CD4-positive, alpha-beta T cell treated with Interleukin-6 at 100 ng/mL for 8 hours (primary cell): ENCODE measurements at places on chromosomes 11 and 22.
A peak's percentile ranks its signal among the peaks of the same experiment; 100 is the strongest.

GRCh38 chr22:42431401-42432019, 693 bp downstream of the NFAM1 start:
- no peak for DNase-seq

- DNase-seq, result no peak
These were observed 17.0 kb downstream of the MRGPRD start for GRCh38 chr11:68963779-68964178.

- DNase-seq, result peak; percentile 90
These were observed 7.2 kb downstream of the ARSA start for GRCh38 chr22:50620593-50621355.

DNA sequence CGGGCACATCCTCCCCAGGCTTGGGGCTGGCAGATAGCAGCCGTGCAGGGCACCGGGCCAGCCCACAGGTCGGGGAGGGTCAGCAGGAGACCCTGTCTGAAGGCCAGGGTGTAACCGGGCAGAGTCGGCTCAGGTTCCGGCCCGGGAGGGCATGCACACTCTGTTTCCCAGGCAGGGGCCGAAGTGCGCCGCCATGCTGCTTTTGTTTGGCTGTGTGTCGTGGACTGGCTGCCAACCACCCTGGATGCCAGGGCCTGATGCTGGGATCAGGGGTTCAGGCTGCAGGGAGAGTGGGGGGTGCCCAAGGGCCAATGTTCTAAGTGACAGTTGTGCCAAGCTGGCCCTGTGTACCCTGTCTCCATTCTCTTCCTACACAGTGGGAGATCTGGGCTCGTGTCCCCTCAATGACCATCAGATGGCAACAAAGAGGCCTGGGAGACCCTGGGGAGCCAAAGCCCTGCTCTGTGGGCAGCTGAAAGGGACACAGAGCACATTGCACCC, 120.9 kb upstream of the B3GAT1 start:
- DNase-seq, result no peak

DNA sequence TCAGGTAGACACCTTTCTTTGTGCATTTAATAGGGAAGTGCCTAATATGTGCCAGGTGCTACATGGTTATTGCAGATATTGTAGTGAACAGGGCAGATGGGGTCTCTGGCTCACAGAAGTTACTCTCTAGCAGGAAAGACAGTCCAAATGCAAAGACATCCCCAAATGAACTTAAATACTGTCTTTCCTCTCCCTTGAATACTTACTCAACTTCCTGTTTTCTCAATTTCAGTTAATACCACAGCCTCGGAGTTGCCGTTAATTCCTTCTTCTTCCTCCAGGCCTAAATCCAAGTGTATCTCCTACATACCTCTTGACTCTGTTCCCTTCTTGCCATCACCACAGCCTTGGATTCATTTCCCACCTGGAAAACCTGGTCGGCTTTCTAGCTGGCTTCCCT, 134.3 kb upstream of the SESN3 start:
- DNase-seq, result no peak

GRCh38 chr11:6027501-6027900, 3.1 kb downstream of the OR56A1 start:
- no peak for DNase-seq

GRCh38 chr11:92782806-92783205, 186.6 kb upstream of the MTNR1B start:
- DNase-seq, result no peak

- DNase-seq, result no peak
These were observed 66.3 kb downstream of the CABIN1 start for GRCh38 chr22:24077416-24077815.

DNA sequence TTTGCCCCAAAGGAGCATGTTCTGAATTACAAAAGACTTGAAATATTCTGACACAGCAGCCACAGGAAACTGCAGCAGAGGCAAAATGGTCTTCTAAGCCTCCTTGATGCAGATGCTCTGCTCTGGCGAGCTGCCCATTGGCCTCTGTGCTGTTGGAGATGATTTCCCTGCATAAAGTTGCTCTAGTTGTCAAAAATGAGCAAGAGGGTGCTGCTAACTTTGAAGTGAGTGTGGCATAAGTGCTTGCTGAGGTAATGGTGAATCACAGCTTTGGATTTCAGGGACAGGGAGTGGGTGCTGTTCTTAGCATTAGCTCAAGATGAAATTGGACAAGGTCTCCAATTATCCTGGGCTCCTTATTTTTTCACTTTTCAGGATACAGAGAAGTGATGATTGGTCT, 435.4 kb downstream of the TMEM135 start:
- no peak for DNase-seq

DNA sequence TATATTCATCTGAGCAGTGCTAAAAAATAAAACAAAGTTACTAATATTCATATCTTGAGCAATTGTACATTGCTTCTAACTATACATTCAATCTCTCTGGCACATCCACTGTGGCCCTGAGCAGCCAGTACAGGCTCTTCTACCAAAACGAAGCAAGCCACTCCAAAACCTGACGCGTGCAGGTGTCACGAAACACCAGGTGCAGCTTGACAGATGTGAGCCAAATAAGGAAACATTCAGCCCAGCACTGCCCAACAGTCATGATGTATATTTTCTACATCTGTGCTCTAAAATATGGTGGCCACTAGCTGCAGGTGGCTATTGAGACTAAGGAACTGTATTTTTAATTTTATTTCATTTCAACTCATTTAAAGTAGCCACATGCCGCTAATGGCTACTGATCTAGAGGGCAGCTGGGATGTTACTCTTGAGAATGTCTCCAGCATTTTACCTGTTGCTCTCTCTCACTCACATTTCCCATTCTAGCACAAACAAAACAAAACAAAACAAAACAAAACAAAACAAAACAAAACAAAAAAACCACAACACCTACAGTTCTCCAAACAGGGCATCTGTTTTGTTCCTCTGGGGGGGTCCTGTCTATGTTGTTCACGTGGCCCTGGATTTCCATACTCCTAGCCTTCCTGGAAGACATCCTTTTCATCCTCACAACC, 77.7 kb downstream of the LARGE1 start:
- DNase-seq, result no peak

DNA sequence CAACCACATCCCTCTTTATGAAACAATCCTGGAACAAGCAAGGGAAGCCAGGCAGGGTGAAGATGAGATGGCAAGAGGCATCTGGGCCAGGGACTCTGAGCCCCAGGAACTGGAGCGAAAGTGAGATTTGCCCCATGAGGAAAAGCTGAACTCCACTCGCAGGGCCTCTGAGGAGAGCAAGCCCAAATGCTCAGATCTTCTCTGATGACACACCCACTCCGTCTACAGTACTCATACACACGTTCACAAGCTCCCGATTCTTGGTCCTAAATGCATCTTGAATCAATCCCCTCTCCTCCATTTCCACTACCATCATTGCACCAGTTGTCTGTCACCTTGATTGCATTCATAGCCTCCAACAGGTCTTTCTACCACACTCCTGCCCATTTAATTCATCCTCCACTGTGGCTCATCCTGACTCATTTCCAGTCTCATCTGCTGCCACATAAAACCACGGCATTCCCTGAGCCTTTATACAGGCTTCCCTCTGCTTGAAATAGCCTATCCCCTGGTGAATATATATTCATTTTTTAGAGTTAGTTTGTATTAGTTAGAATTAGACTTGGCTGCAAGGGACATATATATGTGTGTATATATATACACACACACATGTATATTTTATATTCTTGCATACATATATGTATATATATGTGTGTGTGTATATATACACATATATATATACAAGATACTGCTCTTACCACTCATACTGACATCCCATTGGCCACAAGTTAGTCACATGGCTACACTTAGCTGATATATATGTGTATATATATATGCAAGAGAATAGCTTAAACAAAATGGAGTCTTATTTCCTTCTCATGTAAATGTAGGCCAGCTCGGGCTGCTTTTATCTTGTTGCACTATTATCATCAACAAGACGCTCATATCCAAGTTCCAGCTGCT, 1.4 kb upstream of the APOA5 start:
- DNase-seq, result no peak

DNA sequence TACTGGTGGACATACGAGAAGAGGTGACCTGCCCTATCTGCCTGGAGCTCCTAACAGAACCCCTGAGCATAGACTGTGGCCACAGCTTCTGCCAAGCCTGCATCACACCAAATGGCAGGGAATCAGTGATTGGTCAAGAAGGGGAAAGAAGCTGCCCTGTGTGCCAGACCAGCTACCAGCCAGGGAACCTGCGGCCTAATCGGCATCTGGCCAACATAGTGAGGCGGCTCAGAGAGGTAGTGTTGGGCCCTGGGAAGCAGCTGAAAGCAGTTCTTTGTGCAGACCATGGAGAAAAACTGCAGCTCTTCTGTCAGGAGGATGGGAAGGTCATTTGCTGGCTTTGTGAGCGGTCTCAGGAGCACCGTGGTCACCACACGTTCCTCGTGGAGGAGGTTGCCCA, 6.9 kb downstream of the TRIM6 start:
- no peak for DNase-seq

GRCh38 chr11:118010738-118011461, 24.7 kb downstream of the IL10RA start:
- DNase-seq, result no peak

DNA sequence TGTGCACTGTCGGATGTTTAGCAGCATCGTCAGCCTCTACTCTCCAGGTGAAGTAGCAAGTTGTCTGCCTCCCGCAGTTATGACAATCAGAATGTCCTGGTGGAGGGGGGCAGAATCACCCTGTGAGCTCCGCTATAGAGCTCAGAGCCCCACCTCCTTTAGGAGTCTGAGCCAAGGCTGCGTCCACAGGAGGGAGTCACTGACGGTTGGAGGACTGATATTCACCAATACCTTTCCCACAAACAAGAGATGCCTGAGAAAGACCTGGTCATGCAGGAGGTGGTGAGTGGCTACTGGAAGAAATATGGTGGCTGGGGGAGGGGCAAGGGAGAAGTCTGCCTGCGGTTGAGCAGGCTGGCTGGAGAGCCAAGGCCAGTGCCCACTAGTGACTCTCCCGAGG, 41.7 kb upstream of the ADA2 start:
- DNase-seq, result no peak

- DNase-seq, result no peak
These were observed 8.9 kb downstream of the RIBC2 start for GRCh38 chr22:45422237-45422983.

GRCh38 chr11:10667521-10667885, 26.1 kb downstream of the IRAG1 start:
- no peak for DNase-seq

DNA sequence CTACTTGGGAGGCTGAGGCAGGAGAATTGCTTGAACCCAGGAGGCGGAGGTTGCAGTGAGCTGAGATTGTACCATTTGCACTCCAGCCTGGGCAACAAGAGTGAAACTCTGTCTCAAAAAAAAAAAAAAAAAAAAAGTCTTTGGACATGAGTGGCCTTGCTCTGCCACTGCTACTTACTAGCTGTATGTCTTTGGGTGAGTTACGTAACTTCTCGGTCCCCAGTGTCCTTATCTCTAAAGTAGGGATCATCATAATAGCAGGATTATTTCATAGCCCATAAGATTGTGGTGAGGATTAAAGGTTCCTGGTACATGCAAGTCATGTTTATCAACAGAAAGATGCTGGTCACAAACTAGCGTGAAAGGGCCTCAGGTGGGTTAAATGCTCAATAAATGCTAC, 53.9 kb upstream of the HEPHL1 start:
- no peak for DNase-seq

DNA sequence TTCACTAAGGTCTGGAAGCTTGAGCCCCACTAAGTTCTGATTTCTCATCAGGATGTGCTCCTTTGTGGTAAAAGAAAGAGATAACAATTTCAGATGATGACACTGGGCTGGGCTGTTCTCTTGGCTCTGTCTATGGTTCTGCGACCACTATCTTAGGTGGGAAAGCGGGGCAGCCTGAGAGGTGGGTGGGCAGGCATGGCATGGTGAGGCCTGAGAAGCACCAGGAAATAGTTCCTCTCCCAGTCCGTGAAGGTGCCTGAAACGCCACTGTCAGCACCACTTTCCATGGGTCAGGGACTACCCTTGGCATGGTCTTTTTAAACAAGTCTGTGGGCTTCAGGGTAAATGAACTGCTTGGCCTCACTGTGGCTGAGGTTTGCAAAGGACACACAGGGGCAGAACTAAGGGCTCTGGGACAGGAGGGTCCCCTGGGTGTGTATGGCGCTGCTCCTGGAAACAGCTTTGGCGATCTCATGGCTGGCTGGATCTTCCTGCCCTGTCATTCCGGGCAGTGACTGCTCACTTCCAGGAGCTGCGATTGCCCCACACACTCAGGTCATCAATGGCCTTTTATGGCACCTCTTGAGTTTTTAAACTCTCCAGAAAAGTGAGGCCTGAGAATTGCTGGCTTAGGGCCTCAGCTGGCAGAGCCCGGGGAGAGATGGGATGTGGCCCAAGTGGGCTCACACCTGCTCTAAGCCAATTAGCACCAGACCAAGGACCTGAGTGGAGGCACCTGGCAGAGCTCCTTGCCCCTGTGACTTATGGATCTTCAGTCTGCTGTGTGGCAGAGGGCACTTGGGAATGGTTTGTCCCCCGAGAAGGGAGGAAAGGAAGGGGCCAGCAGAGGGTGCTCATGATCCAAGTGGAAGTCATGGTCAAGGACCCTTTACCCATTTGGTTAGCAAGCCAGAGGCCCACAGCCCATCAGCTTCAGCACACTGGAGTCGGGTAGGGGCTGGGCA, 55.6 kb upstream of the LYVE1 start:
- DNase-seq, result no peak

DNA sequence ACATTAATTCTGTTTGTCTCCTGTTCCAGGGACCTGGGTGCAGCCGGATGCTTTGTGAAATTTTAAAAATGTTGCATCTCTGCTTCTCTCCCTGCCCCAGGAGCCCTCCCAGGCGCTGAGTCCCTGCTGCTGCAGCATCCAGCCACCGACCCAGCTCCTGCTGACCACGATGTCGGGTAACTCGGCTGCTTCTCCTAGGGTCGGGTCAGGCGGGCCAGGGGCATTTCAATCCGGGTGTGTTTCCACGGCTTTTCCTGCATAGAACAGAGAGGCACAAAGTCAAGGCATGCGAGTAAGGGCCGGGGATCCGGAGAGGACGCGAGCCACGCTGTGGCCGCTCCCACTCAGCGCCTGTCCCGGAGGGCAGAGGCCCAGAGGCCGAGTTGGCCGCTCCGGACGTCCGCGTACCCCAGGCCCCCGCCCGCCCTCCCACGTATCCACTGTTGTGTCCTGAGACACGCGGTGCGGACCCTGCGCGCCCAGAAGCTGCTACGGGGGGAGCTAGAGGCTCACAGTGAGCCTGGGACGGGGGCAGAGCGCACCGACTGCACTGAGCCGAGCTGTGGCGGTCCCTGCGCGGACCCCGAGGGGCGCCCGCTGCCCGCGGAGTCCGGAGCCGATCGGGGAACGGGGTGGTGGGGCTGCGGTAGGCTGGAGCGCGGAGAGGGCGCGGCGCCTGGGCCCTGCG, at the start of gene POU2AF3:
Gene POU2AF3, plus strand, starts transcription at position 134 of the 688 bp plus-strand sequence. Its CDS starts 36 bp downstream, at position 170.
- no peak for DNase-seq

GRCh38 chr22:21697880-21698279, 32.1 kb downstream of the PPIL2 start:
- no peak for DNase-seq

DNA sequence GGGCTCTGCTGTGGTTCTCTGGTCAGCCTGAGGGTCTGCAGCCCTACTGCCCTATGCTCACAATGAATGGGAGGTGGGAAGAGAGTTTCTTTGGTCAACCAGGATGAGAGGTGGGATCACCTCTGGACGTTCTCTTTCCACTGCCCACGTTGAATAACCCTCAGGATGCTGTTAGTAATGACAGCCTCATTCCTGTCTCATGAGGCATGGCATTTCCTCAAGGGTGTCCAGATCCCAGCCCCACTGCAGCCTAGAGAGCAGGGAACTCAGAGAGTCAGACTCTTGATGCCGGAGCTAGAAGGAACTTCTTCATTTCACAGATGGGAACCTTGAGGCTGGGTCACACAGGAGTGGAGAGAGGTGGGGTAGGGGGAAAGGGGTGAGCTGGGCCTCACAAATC, 196.0 kb downstream of the CEP164 start:
- DNase-seq, result no peak

- DNase-seq, result no peak
These were observed 54.2 kb downstream of the NAV2 start for GRCh38 chr11:19766810-19767209.
